ENCODE measurements at places on chromosomes 4 and X.
A peak's percentile ranks its signal among the peaks of the same experiment; 100 is the strongest.

DNA sequence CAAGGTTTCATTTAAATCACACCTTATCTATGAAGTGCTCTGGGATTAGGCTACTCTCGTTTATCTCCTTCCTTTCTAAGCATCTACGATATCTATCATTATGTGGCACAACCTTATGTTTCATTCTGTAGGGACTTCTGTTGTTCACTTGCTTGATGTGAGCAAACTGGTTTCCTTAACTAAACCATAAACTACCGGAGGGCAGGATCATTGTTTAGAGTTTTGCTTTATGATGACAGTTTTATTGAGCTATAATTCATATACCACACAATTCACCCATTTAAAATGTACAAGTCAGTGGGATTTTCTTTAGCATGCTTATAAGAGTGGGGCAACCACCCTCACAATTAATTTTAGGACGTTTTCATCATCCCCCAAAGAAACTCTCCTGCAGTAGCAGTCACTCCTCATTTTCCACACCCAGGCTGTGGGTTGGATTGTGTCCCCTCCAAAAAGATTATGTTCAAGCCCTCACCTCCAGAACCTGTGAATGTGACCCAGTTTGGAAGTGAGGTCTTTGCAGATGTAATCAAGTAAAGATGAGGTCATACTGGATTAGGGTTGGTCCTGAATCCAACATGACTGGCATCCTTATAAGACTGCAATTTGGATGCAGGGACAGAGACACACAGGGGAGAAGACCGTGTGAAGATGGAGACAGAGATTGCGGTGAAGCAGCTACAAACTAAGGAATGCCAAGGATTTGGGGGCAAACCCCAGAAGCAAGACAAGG lies 42.1 kb upstream of the SH3RF1 start:
- no peak for DNase-seq

- DNase-seq = no peak
These were observed 532.0 kb upstream of the SPANXN1 start for GRCh38 chrX:144715337-144715736.

GRCh38 chrX:30779453-30780030 lies 109.5 kb downstream of the TAB3 start:
- no peak for DNase-seq

- DNase-seq = no peak
These were observed 59.1 kb downstream of the FREM3 start for GRCh38 chr4:143641361-143641760.

- peak; percentile 1 for DNase-seq
These were observed 85.8 kb upstream of the PRPS1 start for GRCh38 chrX:107542500-107542899.

DNA sequence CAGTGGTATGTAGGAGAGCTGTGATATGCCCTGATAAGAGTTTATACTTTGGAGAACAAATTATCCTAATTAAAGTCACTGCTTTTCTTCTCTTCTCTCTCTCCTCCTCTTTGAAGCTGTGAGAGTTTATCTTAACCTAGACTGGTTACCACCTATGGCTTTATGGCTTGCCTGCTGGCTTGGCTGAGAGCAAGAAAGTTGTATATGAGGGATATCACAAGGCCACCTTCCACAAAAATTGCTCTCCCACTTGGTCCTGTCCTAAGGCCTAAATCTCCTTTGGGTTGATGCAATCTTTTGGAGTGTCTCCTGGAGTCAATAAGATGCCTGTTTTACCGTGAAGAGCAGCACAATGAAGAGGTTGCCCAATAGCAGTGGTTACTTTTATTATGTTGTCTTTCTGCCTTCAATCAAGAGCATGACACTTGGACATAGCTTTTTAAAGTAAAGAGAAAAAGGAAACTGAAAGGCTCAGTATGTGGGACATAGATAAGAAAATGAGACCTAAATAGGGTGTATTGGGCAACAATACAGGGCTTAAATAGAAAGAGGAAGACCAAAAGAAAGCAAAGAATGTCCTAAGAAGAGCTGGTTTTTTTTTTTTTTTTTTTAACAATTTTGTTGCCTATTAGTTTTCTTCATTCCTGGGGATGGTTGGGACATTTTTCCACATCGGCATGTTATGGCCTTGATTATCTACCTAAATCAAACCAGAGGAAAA lies 9.2 kb downstream of the GUCY1A1 start:
- DNase-seq = no peak

GRCh38 chr4:6694177-6694901 lies 661 bp downstream of the S100P start:
- DNase-seq = no peak

- no peak for DNase-seq
These were observed 348.1 kb downstream of the RAPGEF2 start for GRCh38 chr4:159451006-159451405.

- DNase-seq = no peak
These were observed 168.4 kb upstream of the EDNRA start for GRCh38 chr4:147312376-147313046.

DNA sequence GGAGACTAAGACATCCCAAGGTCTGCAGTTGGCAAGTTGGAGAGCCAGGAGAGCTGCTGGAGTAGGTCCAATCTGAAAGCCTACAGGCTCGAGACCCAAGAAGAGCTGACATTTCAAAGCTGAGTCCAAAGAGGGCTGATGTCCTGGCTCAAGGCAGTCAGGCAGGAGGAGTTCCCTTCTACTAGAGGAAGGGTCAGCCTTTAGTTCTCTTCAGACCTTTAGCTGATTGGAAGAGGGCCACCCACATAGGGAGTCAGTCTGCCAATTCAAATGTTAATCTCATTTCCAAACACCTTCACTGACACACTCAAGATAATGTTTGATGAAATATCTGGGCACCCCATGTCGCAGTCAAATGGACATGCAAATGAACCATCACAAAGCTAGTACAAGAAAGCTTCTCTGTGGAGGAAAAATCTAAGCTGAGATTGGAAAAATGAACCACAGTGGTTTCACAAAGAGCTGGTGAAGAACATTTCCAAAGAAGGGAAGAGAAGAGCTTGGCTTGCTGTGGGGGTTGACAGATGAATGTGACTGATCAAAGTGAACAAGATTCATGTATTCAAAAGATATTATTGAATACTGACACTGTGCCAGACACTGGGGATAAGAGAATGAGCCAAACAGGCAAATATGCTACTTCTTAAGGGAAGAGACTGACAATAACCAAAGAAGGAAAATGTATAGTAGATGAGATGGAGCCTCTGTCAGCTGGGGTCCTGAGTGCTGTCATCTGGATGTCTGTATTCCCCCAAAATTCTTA lies 61.2 kb downstream of the STK32B start:
- no peak for DNase-seq

DNA sequence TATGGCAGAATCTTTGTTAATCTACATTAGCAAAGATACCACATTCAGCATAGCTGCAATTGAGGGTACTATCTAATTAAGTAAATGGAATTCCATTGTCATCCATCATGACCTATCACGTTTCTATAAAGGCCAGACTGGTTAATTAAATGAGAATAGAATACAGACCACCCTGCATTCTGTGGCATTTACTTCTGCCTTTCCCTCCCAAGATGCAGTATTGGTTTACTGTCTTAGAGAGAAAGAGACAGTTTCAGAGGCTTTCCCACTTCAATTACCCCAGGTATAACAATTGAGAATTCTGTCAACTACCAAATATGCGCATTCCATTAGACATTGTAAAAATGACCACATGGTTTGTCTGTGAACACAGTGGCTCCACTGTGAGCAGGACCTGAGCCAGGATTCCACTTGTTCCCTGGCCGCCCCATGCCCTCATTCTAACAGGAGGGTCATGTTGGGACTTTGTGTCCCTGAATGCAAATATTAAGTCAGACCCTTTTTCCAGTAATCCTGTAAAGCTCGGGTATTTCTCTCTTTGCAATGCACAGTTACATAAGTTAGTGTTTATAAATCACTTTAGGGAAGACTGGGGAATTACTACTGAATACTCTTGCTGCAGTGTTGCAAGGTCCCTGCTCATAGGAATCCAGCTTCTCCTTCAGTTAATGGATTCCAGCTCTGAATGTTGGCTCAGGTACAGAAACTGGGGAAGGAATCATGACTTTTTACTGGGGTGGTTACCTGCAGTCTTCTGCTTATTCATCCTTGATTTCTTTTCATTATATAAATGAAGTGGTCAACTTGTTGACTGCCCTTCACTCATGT lies 261.0 kb downstream of the PDGFC start:
- no peak for DNase-seq

DNA sequence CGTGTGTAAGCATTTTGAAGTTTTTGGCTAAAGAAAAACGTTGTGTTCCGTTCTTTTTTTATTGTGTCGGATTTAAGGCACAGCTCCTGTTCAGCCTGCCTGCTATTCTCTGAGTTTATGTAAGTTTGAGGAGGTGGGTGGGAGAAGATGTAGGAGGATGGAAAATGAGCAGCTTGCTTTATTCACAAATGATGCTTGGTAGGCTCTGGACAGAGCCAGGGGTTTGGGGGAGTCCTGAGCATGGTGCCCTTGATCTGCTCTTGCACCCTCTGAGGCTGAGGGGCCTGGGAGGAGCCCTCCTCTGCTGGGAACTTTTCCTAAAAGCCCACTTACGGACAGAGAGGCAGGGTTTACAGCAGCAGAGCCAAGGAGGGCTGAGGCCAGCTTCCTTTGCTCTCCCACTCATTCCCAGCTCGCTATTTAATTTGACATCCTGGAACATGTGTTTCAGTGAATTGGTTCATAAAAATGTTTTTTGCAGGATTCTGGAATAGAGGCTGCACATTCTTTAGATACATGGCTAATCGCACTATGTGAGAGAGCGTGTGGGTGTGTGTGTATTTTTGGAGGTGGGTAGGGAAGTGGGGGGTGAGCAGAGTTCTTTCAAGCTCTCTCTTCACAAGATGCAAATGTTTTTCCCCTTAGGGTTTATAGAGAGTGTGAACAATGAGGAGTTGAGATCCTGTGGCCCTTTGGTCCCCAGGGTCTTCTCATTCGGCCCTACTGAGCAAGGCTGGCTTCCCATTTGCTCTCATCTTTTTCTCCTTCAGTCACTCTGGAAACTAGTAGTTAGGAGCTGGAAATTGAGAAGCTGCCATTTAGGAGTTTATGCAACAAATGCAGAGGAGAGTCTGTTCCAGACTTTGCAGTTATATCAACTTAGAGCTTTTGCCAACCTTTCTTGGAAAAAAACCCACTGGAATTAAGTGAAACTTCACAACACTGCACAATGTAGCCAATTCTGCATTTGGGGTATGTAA lies 32.1 kb downstream of the TMEM131L start:
- DNase-seq = no peak

- DNase-seq = no peak
These were observed 92.9 kb upstream of the TNIP3 start for GRCh38 chr4:121256887-121257466.

DNA sequence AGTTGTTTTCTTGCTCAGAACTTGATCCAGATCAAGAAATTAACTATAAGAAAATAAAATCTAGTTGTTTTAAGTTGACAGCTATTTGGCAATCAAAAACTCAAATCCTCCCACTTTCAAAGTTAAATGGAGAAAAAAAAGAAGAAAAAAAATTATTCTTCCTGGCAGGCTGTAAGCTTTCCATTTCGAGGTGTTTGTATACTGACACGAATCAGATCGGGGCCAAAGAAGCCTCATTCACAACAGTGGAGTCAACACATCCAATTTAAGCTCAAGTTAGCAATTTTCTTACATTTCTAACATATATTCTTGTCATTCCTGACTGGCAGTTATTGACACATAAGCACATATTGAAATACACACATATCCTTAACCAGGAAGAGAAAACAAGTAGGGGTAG lies 119.4 kb downstream of the UNC5C start:
- DNase-seq = no peak

DNA sequence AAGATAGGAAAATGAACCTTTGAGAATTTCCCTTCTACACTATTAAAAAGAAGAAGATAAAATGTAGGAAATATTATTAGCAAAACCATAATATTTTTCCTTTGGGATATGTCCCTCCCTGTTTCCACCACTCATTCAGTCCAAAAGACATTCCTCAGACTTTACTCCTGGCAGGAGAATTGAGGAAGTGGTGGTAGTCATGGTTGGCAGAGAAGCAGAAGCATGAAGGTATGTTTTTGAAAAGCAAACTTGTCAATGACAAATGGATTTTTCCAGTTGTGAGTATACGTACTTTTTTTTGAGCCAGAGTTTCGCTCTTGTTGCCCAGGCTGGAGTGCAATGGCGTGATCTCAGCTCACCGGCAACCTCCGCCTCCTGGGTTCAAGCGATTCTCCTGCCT lies 13.7 kb downstream of the STAG2 start:
- DNase-seq = no peak

DNA sequence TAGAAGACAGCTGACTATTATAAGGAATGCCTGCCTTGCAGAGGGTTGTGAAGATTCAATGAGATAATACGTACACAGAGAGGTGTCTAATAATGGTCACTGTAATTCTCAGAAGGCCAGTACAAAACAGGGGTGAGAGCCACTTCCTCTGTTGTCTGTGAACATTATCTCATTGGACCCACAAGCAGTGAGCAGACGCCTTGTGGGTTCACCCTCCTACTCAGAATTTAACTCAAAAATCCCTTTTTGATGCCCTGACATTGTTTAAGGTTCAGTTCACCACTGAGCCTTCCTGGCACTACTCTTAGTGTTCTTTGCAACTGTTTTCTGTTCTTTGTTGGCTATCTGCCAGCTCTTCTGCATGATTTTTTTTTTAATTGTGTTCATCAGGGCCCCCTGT lies 467.4 kb downstream of the BCOR start:
- DNase-seq = no peak

DNA sequence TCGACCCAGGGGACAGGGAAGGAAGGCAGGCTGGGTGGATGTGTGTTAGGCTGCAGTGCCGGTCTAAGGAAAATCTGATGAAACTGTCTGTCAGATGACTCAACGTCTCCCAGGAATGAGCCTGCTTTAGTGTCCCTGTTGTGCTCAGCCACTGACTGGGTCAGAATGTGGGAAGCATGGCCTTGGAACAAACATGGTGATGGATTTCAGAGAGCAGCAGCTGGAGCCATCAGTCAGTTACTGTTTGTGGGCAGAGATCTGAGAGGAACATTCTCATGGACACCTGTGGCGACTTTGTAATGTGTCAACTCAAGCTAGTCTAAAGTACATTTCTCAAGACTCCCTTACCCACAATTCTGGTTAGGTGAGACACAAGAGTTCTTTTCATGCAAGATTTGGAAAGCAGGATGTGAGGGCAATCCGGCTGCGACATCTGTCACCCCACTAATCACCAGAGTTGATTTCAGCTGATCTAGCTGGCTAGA lies 63.2 kb downstream of the ANAPC10 start:
- no peak for DNase-seq

DNA sequence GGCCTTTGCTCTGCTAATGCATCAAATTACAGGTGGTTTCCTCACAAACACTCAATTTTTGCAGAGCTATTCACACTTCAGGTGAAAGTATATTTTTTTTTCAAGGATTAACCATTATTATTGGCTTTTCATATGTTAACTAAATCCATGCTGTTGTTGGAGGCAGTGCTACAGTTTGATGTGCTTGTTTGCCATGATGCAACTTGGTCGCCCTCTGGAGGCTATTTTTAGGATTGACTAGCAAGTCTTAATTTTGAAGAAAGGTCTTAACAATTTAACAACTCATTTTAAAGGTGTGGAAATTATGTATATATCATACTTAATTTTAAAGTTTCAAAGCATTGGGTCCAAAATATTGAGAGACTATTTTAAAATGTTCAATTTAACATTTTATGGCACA lies 168.8 kb upstream of the FAM47A start:
- no peak for DNase-seq

GRCh38 chr4:48962636-48963035 lies 23.4 kb upstream of the CWH43 start:
- no peak for DNase-seq
